ENCODE measurements at places on chromosomes 2 and 18.

- DNase-seq = no peak
Measured at GRCh38 chr2:86610871-86611270, 12.8 kb downstream of the RNF103 start.

- DNase-seq = peak; percentile 94
Measured at GRCh38 chr2:240387669-240388358, 47.6 kb upstream of the GPC1 start.

DNA sequence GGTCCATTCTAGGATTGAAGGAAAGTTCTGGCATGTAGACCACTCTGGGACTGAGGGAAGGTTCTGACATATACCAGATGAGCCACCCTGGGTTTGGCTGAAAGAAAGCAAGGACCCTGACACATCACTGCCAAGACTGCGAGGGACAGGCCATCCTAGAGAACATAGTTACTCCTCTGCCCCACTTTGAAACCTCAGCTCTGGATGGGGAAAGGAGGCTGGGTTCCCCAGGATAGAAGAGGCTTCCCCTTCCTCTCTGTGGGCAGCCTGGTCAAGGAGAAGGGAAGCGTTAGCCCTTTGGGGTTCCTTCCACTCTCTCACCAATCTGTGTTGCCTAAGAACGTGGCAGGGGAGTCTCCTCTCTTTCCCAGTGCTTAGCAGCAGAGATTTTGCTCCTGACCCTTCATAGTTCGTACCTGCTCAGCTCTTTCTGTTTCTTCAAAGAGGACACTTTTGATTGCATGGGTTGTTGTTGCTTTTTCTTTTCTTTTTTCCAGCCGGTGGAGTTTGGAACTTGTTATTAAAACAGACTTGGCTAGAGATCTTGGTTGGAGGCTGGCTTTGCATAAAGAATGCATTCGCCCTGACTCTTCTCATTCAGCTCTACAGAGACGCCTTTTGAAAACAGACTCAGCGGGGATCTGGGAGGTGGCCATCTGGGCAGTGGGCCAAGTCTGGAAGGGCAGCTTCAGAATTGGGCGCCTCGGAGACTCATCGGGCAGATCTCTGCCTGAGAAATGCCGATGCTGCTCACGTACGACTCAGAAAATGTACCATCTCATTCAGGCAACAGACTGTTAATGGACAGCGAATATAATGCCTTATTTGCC is 166.1 kb downstream of the CLIP4 start:
- DNase-seq = peak; percentile 17

- no peak for DNase-seq
Measured at GRCh38 chr2:120583851-120584570, 151.7 kb upstream of the GLI2 start.

Data from RCC 7860 (cell line).